GM12865 (cell line): ENCODE measurements at places on chromosomes 6 and 20.

- no peak for DNase-seq
These were observed 25.2 kb downstream of the RIOK1 start for GRCh38 chr6:7414811-7415210.

GRCh38 chr6:162217811-162218493 is 509.6 kb downstream of the PRKN start:
- no peak for DNase-seq

DNA sequence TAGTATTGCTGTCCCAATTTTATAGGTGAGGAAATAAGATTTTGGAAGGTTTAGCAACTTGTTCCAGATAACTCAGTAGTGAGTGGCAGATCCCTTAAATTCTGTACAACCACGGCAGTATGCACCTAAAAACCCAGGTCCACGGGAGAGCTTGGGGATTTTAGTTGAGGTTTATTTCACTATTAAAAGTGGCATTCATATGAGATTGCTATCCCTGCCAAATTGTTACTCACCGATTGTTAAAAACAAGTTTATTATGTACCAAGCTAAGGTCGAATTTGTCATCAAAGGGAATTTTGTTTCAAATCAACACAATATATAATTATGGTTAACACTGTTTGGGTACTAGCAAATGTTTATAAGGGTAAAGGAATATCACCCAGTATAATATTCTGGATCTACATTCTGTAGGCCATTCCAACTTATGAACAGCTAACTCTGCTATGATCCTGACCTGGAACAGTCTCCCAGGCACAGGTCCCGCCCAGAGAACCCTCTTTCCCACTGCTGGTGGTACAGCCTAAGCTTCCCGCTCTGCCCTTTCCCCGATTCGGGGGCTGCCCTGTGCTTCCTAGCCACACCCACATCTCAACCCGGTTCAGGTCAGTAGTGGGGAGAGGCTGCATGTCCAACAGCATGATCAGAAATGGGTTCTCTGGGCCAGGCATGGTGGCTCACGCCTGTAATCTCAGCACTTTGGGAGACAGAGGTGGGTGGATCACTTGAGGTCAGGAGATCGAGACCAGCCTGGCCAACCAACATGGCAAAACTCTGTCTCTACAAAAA is 24.9 kb downstream of the GPLD1 start:
- DNase-seq = no peak

DNA sequence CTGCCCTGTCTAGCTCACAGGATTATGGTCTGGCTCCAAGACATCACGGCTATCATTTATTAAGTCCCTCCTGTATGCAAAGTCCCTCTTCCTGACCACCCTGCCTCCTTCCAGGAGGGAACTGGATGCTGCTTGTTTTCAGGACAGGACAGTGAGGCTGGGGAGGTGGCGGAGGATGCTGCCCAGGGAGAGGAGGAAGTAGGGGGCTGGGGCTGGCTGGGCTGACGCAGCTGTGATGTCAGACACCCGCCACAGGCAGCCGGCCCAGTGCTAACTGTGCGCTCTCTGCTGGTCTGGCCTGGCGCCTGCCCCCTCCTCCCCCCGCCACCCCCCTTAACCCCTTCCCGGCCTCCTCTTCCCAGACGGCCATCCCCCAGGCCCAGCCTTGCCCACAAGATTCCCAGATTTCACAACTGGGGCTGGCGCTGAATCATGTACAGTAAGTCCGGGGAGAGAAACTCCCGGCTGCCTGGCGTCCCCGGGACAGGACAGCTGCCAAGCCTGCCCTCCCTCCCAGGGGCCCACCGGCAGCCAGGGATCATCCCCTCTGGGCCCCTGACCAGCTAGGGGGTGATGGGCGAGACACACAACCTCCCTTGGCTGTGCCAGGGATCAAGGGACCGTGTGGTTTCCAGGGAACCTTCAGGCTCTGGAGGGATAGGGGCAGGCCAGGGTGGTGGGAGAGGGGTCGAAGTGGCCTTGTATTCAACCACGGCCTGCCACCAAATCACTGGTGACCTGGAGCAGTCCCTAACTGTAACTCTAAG is 118.1 kb downstream of the CEBPB start:
- no peak for DNase-seq

DNA sequence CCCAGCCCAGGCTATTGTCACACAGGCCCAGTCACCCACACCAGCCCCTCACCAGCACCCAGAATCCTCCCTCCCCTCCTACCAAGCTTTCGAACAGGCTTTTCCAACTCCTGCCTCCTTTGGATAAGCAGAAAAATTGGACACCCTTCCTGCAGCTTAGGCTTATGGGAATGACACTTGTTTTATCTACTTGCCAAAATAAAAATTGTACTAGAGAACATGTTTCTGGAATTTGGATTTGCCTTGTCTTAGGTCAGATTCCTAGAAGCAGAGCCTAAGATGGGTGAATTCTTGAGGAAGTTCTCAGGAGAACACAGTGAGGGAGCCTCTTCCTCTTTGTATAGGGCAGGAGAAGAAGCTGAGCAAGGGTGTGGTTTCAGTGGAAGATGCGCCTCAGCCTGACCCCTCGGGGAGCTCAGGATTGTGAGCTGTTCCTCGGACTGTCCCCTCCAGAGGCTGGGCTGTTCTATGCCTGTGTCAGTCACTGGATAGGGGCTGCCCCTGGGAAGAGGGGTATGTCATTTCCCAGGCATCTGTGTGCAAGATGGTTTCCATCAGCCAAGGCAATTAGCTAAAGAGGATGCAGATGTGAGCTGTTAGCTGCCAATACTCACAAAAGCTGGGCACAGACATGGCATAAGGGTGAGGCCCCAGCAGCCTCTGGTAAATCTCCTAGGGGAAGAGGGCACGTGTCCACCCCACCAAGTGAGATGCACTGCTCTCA is 33.9 kb downstream of the ITPR3 start:
- DNase-seq = no peak

DNA sequence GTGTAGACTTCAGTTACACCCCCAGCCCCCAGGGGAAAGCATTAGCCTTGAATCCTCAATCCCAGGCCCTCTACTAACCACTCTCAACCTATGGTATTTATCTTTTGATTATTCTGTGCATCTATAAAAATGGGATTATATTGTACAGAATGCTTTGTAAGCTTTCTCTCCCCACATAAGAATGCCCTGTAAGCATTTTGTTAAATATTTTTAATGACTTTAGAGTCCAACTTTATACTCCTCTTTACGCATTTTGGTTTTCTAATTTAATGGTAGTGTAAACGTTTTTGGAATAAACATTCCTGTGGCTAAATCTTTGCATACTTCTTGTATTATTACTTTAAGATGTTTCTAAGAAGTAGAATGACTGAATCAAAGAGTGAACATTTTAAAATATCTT is 35.4 kb downstream of the FBXO9 start:
- no peak for DNase-seq

DNA sequence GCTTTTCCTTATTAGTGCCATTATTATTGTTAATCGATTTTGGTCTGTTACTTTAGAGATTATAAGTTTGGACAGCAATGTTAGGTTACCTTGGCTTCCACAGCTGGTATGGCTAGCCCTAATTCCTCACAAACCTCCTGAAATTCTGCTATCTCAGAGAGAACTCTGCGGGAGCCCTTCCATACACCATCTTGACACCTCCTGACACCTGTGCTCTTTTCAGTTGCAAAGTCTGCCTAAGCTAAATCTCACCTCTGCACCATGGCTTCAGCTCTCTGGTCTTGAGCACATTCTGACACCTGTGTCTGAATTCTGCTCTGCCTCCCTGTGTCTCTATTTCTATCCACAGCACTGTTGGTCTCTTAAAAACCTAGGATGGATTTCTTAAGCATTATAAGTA is 106.5 kb downstream of the DCDC2 start:
- DNase-seq = no peak

GRCh38 chr6:168968228-168968627 is 285.4 kb downstream of the THBS2 start:
- peak; percentile 54 for DNase-seq

- no peak for DNase-seq
These were observed 53.3 kb upstream of the EPB41L1 start for GRCh38 chr20:36101192-36101591.

- DNase-seq = peak; percentile 76
These were observed 73.5 kb downstream of the ADTRP start for GRCh38 chr6:11705069-11705468.

GRCh38 chr20:62215991-62216635 is 4.0 kb downstream of the HRH3 start:
- DNase-seq = no peak

- DNase-seq = no peak
These were observed 7.4 kb upstream of the OR2H2 start for GRCh38 chr6:29577544-29577943.

GRCh38 chr6:16762268-16762549 is 949 bp upstream of the ATXN1 start:
- no peak for DNase-seq

DNA sequence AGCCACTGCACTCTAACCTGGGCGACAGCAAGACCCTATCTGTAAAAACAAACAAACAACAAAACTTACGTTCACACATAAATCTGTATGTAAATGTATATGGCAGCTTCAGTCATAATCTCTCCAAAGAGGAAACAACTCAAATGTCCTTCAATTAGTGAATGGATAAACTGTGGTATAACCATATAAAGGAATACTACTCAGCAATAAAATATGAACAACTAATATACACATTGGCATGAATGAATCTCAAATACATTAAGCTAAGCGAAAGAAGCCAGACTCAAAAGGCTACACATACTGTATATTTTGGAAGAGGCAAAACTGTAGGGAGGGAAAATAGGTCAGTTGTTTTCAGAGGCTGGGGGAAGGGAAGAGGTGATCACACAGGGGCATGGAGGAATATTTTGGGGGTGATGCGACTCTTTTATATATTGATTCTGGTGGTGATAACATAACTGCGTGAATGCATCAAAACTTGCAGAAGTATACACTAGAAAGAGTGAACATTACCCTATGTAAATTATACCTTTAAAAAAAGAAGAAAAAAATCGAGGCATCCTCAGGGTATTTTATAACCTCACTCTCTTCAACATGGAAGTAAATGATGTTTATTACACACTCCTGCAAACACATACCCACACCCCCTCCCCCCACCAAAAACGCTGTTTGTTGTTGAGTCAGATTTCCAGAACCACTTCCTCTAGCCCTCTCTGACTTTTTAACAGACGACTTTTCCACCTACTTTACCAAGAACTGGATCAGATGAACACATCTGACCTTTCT is 115.2 kb upstream of the RNF24 start:
- DNase-seq = no peak

GRCh38 chr6:20366082-20366830 is 35.4 kb upstream of the E2F3 start:
- DNase-seq = peak; percentile 11

- no peak for DNase-seq
These were observed 86.8 kb downstream of the CDC40 start for GRCh38 chr6:110266996-110267395.

DNA sequence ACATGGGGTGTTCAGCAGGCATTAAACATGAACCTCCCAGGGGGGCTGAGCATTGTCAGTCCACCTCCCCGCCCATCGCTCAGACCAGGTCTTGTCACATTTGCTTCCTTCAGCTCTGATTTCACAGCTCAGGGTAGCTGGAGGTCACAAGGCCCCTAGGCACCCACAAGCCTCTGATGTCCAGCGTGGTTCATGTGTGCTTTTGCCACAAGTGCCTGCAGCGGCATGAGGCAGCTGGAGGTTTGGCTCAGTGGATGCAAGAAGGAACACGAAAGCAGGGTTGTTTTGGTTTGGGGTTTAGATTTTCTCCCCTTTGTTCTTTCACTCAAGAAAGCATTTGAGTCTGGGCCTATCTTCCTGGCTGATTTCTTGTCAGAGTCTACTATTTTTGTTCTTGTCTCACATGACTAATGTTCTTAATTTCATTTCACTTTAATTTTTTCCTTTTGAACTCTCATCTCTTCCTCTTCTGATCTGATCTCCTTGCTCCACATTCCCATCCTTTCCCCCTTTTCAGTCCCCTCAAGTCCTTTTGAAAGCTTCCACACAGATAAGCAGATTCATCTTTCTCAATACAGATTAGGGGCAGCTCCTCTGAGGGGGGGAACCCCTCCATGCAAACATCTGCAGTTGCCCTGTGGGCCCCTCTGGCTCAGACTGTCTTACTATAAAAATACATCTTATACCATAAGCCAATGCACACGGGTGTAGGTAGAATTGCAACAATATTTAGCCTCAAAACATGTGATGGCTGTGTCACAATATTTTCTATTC is 68.1 kb upstream of the CEP85L start:
- DNase-seq = peak; percentile 74

GRCh38 chr20:50488236-50488806 is 21.9 kb upstream of the PTPN1 start:
- peak; percentile 78 for DNase-seq

DNA sequence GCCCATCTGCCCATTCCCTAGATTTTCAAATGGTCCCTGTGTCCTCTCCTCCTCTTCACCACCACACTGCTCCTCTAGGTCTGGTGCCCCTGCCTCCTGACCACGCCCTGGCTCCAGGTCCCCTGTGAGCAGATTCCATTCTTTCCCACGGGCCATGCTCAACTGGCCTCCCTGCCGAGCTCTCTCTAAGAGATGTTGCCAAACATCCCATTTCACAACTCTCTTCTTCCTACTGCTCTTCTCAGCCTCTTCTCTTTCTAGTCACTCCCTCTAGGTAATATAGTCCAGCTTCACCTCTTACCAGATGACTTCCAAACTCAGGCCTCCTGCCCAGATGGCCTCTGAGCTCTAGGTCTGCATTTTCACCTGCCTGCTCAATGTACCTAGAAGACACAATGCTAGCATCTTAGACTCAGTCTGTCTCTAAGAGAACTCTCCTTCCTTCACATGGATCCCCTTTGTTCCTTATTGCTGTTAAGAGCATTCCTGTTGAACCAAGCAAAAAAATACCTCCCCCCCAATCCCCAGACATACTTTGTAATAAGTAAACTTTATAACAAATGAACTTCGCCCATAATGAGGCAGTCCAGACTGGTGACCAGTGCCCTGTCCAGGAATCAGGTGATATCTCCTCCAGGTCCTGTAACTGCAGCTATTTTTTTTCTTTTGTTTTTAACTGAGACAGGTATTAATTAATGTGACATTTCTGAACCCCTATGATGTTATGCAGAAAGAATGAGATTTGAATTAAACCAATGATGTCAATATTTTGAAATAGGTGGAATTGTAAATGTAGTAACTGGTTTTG is 79.0 kb downstream of the LYRM4 start:
- DNase-seq = no peak

- DNase-seq = no peak
These were observed 98.7 kb downstream of the BACH2 start for GRCh38 chr6:90197854-90198496.

DNA sequence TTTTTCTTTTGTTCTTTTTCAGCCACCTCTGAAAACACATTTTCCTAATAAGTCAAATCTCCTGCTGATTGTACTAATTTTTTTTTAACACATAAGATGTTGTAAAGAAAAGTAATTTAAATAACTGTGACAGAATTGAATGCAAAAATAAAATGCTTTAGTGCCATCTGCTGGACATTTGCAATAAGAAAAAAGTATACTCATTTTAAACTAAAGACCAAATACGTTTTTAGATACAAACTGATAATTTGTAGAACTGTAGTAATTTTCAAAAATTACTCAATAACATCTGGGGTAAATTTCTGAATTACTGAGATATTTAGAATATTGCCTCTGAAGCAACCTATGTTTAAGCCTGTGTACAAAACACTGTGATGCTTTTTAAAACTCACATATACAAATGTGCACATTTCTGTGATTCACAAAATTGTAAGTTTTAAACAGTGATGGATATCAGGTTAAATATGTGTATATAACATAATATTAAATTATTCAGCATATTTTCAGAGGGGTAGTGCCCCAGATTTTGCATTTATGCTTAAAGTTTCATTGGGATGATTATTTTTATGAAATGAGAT is 198.7 kb downstream of the RIMS1 start:
- DNase-seq = peak; percentile 21

- no peak for DNase-seq
These were observed 107.1 kb downstream of the COL12A1 start for GRCh38 chr6:75098709-75099108.
